ENCODE measurements at places on chromosomes 11 and 22. TPM values are rescaled to one million over a fixed set of nuclear protein-coding genes. Genes with fewer than 3 reads are reported as not detected.

GRCh38 chr11:65491614-65492386 is 7.0 kb upstream of the MALAT1 start:
- peak; percentile 29 for DNase-seq

GRCh38 chr11:119759324-119759723 is 30.3 kb upstream of the NECTIN1 start:
- DNase-seq: peak; percentile 9

DNA sequence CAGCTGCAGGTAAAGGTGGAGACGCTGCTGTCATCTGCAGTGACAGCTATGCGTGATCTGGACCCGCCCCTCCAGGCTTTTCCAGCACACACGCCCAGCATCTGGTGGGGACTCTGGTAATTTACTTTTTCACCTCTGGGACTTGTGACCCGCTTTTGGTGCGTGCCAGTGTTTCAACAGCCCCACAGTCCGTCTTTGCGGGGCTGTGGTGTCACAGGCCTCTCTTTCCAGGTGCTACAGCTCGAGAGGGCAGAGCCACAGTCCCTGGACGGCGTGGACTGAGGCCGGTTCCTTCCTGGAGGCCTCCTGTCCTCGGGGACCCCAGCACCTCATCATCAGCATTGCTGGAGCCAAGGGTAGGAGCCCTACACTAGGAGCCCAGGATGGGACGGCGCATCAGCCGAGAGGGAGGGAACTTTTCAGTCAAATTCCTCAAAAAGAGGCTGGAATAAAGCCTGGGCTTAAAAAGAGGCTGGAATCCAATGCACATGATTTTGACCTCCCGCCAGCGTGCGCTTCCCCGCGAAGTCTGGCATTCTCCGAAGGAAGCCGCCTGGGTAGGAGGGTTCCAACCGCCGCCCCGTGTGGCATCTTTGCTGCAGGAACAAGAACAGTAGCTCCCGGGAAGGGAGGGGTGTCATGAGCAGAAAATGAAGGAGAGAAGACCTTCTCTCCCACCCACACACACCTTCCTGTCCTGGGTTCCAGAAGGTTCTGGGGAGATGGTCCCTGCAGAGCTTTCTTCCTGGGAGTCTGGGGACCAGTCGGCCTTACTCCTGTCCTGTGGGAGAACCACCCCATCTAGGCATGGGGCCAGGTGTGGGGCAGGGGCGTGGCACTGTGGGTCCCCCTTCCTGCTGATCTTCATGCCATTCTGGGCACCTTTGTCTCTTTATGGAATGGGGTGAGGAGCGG is 25.7 kb upstream of the KRTAP5-7 start:
- DNase-seq: no peak

Gene KCNJ11
- not detected for total RNA-seq

Gene C11orf42
- total RNA-seq: not detected

Gene PATE4
- total RNA-seq: not detected

Gene TMEM123
- total RNA-seq: 279 TPM

Gene GRAP2
- 56.4 TPM for total RNA-seq

Measured in activated T-cell treated with anti-CD3 and anti-CD28 coated beads, Interleukin-2, amount 50 U/mL, for 72 hours (primary cell).